ENCODE measurements at places on chromosomes 3 and 15.

GRCh38 chr3:5250467-5251195 is 63.1 kb downstream of the EDEM1 start:
- peak; percentile 61 for DNase-seq

GRCh38 chr15:52679232-52680040 is at the start of gene ATOSA:
Gene ATOSA (minus strand): TSS chr15:52679388. CDS start chr15:52678021, 1,367 bp downstream.
- peak; percentile 96 for DNase-seq

DNA sequence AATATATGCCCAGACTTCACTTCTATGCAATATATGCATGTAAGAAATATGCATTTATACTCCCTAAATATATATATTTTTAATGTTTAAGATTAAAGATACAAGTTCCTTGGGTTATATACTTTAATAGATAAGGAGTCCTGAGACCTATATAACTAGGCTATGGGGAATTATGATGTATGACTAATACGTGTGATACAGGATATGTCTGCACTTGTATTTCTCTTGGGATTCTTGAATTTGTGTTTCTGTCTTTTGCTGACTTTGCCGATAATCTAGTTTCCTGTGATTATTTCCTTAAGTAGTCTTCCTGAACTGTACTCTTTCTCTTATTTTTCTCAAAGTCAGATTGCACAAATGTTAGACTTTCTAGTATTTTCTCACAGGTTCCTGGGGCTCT is 109.6 kb downstream of the PIK3CB start:
- no peak for DNase-seq

DNA sequence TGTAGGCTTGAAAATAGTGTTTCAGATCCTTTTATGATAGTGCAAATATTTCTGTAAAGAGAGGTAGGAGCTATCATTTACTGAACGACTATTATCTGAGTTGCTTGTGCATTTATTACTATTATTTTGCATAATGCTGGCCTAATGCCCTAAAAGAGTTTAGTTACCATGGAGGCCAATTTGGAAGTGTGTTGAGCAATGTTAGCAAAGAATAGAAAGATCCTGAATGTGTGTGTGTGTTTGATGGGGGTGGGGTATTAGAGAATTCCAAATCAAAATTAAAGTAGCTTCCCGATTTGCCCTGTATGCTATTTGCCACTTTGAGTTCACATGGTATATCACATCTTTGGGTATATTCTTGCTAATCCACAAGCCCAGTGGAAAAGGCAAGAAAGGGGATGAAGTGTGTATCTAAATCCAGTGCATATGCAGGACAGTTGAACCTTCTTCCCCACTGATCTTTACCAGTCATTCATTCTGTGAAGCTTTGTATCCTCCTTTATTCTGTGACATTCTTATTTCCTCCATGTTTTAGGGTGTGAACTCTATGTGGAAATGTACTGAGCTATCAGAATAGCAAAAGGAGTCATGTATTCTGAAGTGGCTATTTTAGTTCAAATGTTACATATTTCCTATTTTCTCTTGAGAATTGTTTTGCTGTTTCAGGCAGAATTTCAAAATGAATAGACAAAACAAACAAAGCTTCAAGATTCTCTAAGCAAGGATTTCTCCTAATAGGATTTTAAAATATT is 45.7 kb upstream of the PLSCR5 start:
- DNase-seq: no peak

GRCh38 chr3:182465301-182466185 is 327.8 kb upstream of the ATP11B start:
- DNase-seq: no peak

Data from GM03348 (cell line).